ENCODE measurements at places on chromosomes 6 and 20.

DNA sequence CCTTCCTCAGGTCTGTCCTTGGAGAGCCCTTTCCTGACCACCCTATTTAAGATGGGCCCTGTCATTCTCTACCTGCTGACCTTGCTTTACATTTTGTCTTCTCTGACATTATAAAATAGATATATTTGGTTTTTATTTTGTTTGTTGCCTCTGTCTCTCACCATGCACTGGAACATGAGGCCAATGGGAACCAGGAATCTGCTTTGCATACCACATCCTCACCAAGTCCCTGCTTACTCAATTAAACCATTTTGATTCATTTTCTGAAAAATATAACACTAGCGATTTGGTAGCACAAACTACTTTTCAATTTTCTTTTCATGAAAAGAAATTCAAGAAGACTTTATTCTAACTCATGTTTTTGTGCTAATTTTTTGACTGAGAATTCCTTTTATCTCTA, 32.8 kb upstream of the POPDC3 start:
- DNase-seq, result peak; percentile 70

DNA sequence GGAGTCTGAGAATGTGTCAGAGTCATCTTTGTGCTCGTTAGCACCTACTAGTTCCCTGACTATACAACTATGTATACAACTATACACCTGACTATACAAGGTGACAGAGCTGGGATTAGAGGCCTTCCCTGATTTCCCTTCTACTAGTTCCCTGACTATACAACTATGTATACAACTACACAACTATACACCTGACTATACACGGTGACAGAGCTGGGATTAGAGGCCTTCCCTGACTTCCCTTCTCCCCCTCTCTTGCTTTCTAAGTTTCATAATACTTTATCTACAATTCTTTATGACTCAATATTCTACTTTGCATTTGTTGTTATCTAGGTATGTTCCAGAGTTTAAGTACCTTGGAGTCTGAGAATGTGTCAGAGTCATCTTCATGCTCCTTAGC, 68.0 kb downstream of the HS3ST5 start:
- DNase-seq, result no peak

GRCh38 chr6:150079604-150080003, 10.7 kb upstream of the ULBP3 start:
- DNase-seq, result peak; percentile 29

- peak; percentile 73 for DNase-seq
These were observed 182.6 kb downstream of the RNGTT start for GRCh38 chr6:88780714-88781389.

DNA sequence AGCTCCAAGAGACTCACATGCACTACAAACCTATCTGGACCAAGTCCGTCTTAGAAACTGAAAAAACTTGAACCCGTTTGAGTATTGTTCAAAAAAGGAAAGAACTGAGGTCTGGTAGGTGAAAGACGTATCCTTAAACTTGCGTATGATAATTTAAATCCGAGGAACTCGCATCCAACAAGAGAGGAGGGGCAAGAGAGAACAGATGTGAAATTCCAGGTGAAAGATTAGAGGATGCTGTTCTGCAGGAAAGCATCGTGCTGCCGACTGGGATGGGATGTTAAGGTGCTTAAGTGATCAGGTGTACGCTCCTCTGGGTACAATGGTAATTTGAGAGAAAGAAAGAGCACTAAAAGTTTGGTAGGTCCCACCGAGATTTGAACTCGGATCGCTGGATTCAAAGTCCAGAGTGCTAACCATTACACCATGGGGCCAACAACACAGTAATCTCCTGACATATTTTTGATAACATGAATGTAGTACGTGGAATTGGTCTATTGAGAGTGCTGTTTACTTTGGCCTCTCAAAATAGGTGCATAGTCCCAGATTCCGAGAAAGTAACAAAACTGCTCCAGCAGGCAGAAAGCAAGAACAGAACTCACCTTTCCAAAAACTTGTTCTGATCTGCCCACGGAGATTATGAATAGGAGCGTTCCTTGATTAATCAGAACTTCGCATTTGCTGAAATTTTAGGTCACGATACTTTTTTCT, 53.5 kb upstream of the BTN3A2 start:
- peak; percentile 88 for DNase-seq

GRCh38 chr6:164347455-164347854, 932.9 kb downstream of the QKI start:
- DNase-seq, result no peak

DNA sequence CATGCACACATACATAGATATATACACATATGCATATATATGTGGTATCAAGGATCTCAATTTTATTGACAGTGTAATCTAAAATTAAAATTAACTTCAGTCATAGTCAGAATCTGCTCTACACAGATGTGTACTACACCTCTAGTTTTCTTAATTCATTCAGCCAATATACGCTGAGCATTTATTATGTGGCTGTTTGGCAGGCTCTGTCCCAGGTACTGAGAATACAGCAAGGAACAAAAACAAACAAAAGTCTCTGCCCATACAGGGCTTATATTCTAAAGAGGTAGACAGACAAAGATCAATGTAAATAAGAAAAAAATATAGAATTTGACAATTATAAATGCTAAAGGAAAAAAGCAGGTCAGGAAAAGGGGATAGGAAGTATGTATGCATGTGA, 7.8 kb upstream of the RGS17 start:
- DNase-seq, result no peak

DNA sequence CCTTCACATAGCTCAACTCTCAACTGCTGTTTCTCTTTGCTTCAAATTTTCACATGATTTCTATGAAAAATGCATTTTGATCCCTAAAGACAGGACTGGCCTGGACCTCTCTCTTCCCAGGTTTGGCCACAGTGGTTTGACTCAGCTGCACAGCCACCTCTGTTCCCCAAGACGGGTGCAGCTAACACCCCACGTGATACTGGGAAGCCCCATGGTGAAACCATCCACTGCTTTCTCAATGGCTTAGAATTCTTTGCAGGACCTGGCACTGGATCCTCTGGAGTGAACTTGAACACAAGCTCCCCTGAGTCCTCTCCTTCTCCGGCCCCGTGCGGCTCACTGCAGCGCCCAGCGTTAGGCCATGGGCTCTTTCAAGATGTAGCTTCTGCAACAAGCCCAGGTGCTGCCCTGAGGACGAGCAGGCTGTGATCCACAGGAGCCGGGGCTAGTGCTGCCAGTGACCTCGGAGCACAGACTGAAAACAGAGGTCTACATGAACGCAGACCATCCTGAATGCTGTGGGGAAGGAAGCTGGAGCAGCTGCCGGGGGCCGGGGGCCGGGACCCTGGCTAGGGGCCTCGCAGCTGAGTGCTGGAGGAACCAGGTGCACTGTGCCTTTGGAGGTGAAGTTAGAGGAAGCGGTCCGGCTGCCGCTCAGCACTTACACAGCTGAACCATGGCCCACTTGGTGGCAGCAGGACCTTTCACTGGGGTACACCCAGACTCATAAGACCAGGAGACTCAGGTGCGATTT, 58.8 kb upstream of the MPC1 start:
- DNase-seq, result no peak

DNA sequence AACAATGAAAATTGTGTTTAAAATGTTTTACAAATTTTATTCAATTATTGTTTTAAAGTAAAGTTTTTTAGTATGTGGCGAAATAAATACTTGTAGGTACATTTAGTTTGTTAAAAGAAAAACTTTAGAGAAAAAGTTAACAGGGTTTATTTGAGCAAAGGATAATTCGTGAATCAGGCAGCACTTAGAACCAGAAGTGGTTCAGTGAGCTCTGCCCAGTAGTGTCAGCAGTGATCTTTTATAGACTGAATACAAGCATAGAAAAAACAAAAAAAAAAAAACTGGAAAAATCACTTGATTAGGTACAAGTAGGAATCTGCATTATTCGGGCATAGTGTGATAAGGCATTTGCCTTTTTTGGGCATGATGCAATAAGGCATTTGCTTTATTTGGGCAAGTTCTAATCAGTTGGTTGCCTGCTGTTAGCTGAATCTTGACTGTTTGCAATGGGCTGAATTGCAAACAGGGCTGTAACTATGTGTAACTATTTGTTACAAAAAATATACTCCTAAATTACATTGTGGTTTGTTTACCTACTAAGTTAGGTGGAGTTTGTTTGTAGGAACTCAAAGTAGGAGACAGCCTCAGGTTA, 122.9 kb upstream of the MMS22L start:
- DNase-seq, result no peak

DNA sequence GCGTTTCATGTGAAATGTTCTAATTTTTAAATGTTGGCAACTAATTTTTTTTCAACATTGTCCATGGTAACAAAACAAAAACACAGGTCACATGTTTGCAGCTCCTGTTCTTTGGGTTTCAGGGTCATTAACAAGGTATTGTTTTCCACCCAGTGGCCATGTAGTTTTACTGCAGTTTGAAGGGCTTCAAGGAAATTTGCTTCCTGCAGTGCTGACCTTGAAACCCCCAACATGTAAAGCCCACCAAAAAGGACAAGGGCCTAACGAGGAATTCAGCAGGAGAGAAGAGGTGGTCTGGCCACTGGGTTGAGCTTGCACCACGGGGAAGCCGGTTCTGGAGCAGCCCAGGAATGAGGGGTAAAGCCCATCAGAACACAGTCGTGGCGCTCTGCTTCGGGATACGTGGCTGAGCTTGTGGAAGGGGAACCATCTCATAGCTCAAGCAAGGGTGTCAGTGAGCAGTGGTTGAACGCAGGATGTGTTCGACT, 13.9 kb upstream of the KLHL31 start:
- peak; percentile 29 for DNase-seq

DNA sequence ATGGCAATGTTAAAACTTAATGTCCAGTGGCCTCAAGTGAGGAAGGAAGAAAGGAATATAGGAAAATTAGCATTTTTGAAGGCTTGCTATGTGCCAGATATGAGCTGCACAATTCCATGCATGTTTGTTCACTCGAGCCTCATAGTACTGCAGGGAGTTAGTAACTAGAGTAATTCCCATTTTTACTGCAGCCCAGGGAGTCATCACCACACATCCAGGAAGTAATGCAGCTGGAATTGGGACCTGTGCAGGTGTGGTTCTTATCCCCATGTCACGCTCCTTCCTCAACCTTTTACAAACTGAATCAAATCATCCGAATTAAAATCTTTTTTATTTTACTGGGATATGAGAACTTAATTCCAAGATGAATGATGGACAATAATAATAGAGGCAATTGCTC, 149.5 kb upstream of the MAFB start:
- DNase-seq, result no peak

GRCh38 chr6:3765415-3765814, 13.9 kb upstream of the PXDC1 start:
- no peak for DNase-seq

- DNase-seq, result no peak
These were observed 93.7 kb downstream of the UBE3D start for GRCh38 chr6:82971877-82972460.

GRCh38 chr6:136991646-136992045, 53.1 kb downstream of the IL20RA start:
- no peak for DNase-seq

DNA sequence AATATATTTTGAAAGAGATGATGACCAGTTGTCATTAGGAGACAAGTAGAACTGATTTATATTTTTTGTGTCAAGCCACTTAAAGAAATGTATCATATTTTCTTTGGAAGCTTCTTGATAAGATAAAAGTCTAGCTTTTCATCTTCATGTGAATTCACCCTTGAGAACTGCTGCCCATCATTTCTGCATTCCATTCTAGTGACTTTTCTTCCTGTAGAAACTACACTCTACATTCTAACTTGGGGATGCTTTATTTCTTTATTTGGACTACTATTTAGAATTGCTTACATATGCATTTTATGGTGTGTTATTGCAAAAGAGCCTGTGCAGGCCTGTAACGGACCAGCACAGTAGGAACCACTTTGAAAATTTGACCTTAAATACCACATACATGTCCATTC, 335.0 kb upstream of the KCNQ5 start:
- DNase-seq, result no peak

DNA sequence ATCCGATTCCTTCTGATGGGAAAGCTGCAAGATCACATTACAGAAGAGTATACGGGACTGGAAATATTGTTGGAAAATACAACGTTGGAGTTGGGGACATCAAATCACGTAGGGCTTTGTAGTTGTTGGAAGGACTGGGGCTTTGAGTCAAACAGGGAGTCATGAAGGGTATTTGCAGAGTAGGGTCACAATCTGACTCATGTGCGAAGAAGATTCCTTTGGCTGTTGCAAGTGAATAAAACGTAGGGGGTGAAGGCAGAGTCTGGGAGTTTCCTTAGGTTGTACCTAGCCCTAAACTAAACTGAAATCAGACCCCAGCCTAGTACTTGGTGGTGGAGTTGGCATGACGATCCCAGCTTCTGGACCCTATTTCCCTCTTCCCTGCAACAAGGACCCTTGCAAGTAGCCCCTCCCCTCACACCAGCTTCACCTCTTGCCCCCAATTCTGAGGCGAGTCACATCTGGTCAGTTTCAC, 32.3 kb downstream of the SNX5 start:
- DNase-seq, result no peak

DNA sequence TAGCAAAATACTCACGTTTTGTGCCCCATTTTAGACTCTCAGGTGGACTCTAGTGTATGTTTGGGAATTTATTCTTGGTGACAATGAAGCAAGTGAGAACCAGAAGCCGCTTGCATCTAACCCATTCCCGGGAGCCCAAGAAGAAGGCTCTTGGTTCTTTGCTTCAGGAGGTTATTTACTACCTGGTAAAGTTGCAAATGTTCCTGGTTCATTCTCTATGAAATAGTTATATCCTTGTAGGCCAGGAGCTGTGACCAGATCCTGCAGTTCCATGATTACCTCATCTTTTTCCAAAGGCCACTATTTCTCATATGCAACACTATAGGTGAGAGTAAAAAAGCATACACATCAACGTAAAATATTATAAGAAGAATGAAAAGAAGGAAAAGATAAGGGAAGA, 60.9 kb upstream of the FABP7 start:
- no peak for DNase-seq

- no peak for DNase-seq
These were observed 444.1 kb upstream of the SOX4 start for GRCh38 chr6:21149470-21149869.

DNA sequence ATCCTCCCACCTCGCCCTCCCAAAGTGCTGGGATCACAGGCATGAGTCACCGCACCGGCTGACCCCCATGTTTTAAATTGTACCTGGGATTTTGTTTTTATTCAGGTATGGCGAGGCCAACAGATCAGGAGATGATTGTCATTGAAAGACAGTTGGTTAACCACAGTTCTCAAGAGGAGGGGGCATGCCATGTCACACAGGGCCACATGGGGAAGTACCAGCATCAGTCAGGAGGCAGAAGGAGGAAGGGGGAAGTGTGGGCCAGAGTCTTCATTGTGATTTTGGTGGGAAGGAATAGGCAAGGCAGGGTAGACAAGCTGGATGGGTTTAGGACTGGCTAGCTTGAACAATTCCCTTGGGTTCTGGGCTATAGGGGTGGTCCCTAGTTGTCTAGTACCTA, 9.9 kb upstream of the MMP9 start:
- DNase-seq, result peak; percentile 48

DNA sequence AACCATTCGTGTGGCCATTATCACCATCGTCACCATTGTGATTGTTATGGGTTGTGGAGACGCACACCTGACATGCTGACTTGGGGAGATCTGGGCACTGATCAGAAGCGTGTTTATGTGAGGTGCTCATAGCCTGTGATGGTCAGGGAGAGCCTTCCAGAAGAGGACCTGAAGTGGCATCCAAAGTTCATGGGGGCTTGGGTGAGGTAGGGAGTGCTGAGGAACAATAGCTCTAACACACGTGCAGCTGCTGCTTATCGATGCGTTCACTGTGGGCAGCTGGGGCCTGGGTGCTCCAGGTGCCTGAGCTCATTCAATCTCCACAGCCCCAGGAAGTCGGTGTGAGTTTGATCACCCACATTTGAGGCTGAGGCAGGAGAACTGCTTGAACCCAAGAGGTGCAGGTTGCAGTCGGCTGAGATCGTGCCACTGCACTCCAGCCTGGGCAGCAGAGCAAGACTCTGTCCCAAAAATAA, 227.3 kb downstream of the PREX1 start:
- DNase-seq, result no peak

All from activated CD4-positive, alpha-beta T cell treated with anti-CD3 and anti-CD28 coated beads, Interleukin-10, Interleukin-2, amounts not matched to agents 100 ng/mL and 50 ng/mL, durations not matched to agents 16 hours and 8 hours (primary cell).